ENCODE measurements at places on chromosomes 1 and 21. TPM values are rescaled to one million over a fixed set of nuclear protein-coding genes. Genes with fewer than 3 reads are reported as not detected.

DNA sequence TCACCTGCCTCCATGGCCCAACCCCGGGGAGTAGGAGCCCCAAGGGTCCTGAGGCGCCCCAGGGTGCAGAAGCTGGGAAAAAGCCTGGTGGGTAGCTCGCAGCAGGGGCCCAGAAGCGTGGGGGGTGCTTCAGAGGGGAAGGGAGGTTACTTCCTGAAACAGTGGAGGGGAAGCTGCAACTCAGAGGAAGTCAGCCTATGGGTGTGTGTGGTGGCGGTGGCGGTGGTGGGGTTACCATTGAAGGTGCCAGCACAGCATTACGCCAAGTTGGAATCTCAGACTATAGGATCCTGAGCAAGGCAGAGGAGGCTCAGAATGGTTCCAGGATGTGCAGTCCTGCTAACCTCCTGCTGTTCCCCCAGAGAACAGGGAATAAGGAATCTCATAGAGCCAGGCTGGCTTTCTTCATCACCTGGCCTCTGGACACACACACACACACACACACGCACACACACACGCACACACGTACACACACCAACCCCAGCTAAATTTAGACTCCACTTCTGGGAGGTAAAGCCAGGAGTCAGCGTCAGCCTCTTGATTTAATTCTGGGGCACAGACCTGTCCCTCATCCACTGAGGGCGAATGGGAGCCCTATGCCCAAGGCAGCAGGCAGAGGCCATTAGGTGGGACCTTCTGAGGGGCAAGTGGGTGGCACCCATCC, 1.3 kb downstream of the DENND4B start:
- H3K4me3 ChIP-seq, result peak overlapping the region; percentile 89
- H3K27me3 ChIP-seq, result no peaks in the 10 kb centered on the region
- peaks cover 51% of the 10 kb centered on the region for H3K36me3 ChIP-seq
- peaks cover 27% of the 10 kb centered on the region for H3K4me1 ChIP-seq

DNA sequence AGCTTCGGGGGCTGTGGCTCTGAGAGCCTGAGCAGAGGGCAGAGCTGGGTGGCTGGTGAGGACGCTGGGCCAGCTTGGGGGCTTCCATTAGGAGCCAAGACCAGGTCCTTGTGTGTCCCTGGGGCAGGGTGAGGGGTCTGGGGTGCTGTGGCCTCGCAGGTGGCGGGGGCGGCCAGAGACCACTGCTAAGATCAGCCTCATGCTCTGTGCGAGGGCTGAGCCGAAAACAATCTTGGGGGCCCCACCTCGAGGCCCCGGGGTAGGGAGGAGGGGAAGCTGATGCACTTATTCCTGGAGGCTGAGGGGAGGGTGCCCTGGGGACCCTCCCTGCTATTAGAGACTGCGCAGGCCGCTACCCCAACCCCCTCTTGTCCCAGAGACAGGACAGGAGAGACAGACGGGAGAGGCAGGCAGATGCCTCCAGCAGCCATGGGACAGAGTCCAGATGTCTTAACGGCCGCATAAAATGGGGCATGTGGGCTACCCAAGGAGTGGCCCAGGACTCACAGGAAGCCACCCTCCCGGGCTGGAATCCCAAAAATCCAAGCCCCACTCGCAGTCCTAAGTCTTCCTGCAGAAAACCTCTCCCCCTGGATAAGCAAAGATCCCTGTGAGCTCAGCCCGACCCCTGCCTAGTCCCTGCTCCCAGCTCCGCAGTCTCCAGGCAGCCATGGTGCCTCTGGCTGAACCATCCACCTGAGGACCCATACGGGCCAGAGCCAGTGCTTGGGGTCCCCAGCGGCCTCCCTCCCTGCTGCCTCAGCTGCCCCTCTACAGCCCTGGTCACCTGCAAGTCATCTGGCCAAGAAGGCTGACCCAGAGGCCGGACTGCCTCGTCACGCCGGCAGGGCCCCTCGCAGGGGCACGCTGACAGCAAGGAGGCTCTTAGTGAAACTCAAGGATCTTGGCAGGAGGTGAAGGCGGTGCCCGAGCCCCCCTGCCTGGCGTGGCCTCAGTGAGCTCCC, 43.6 kb upstream of the COL18A1 start:
- H3K36me3 ChIP-seq, result no peaks in the 10 kb centered on the region
- H3K27me3 ChIP-seq, result no peaks in the 10 kb centered on the region
- H3K4me3 ChIP-seq, result no peak overlapping the region
- peak overlapping the region; percentile 13 for H3K27ac ChIP-seq
- H3K4me1 ChIP-seq, result peaks cover 58% of the 10 kb centered on the region

- DNase-seq, result no peak
- H3K4me1 ChIP-seq, result peaks cover 6% of the 10 kb centered on the region
- H3K4me3 ChIP-seq, result no peak overlapping the region
- no peaks in the 10 kb centered on the region for H3K36me3 ChIP-seq
- H3K27ac ChIP-seq, result no peak overlapping the region
Observed at GRCh38 chr1:119083980-119084379, 56.5 kb downstream of the WARS2 start.

DNA sequence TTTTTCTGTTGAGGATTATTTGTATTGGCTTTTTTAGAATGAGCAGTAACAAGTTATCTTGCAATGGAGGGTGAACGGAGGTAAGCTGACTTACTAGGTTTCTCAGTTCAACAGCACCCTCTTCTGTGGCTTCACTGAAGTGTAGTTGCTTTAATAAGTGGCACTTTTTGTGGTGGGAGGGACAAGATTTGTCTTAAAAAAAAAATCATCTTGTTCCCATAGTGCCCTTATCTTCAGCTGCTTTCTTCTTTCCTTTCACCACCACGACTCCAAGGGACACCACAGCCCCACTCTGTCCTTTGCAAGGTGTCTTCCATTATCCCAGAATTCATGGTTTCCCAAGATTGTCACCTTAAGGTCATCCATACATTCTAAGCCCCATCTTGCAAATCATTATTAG, 92.9 kb downstream of the PIGK start:
- no peaks in the 10 kb centered on the region for H3K27me3 ChIP-seq
- no peaks in the 10 kb centered on the region for H3K4me1 ChIP-seq
- no peak overlapping the region for H3K4me3 ChIP-seq

DNA sequence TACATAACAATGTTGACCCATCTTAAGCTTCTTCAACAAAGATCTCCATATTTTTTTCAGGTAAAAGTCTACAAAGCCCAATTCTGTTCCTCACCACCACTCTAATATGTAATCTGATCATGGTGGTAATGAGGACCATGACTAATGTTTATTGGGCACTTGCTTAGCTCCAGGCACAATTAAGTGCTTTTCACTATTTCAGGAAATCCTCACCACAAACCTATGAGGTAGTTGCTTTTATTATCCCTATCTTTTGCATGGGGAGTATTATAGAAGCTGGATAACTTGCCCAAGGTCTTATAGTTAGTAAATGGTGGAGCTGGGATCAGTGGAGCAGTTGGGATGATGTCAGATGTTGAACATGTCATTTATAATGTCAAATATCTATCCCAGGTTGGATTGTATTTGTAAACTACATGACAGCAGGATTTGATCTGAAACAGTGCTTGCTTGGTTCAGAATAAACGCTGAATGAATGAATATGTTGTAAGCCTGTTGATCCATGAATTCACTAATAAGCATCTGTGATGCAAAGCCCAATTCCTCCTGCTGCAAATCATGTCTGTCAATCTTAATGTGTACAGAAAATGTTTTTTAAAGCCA, 283.3 kb upstream of the ST6GALNAC5 start:
- no peaks in the 10 kb centered on the region for H3K27me3 ChIP-seq
- H3K36me3 ChIP-seq, result no peaks in the 10 kb centered on the region
- H3K4me1 ChIP-seq, result no peaks in the 10 kb centered on the region
- no peak overlapping the region for H3K27ac ChIP-seq
- no peak overlapping the region for H3K4me3 ChIP-seq

DNA sequence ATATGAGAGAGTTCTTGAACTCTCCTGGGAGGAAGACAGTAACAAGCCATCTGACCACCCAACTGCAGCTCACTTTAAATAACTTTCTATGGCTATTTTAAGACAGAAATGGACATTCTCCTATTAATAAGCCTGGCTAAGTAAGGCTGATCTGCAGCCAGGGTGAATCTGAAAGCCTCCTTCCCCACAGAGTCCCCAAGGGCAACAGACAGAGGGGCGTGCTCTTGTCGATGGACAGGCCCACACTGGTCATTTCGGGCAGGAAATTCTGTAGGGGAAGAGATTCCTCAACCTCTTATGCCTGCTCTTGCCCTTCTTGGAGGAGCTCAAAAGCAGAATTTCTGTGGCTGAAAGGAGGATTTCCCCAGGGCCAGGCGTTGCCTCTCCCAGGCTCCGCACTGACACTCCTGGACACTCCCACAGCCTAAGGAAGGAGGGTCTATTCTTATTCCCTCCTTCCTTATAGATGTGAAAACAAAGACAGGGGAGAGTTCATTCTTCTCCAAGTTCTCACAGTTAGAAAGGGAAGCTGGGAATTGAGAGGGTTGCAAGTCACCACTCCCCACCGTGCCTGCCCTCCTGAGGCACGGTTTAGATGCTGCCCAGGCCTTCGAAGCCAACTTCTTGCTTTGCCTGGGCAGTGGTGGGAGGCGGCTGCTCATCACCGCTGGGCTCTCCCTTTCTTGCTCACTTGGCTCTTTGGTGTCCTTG, 17.9 kb upstream of the KANK4 start:
- peaks cover 19% of the 10 kb centered on the region for H3K4me1 ChIP-seq
- DNase-seq, result no peak
- no peak overlapping the region for H3K27ac ChIP-seq
- H3K27me3 ChIP-seq, result no peaks in the 10 kb centered on the region
- H3K4me3 ChIP-seq, result no peak overlapping the region

- H3K4me1 ChIP-seq, result no peaks in the 10 kb centered on the region
- H3K36me3 ChIP-seq, result no peaks in the 10 kb centered on the region
- no peaks in the 10 kb centered on the region for H3K27me3 ChIP-seq
- no peak overlapping the region for H3K27ac ChIP-seq
- H3K4me3 ChIP-seq, result no peak overlapping the region
Observed at GRCh38 chr21:35581640-35582039, 478.7 kb downstream of the SETD4 start.

Gene ISG20L2
- total RNA-seq, result 12.8 TPM

Gene CLK2
- total RNA-seq, result 48.1 TPM

Gene VSIG8
- total RNA-seq, result not detected

Gene TMPRSS2
- total RNA-seq, result 19.9 TPM

Gene NPPB
- total RNA-seq, result not detected

Gene PIK3CD
- total RNA-seq, result 13.0 TPM

Gene PDE9A
- 9.6 TPM for total RNA-seq

Gene AADACL4
- total RNA-seq, result not detected

Data from vagina (tissue), 2 donors.